ENCODE measurements at places on chromosomes 13 and 19.

GRCh38 chr13:108629181-108629752 lies at the start of gene MYO16:
Gene MYO16, plus strand, starts transcription at chr13:108629611. Its CDS starts 234 bp downstream, at chr13:108629845.
- no peak for DNase-seq

- no peak for DNase-seq
These were observed 576.5 kb upstream of the SLITRK5 start for GRCh38 chr13:87094646-87095045.

GRCh38 chr13:30957258-30957943 lies 24.9 kb downstream of the TEX26 start:
- DNase-seq, result no peak

DNA sequence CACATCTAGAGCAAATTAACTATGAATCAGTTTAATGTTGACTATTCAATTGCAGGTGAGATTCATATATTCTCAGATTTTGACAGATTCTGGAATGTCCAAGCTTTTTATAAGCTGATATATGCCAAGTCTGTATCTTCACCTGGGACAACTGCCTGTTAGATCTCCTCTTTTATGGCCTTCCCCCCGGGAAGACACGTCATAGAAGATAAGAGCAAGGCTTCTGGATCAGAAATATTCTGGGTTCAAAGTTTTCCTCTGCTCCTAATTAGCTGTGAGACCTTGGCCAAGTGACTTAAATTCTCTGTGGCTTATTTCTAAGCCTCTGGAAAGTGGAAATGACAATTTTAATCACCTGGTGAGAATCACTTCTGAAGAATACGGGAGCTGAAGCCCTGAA lies 187.5 kb downstream of the OXGR1 start:
- no peak for DNase-seq

DNA sequence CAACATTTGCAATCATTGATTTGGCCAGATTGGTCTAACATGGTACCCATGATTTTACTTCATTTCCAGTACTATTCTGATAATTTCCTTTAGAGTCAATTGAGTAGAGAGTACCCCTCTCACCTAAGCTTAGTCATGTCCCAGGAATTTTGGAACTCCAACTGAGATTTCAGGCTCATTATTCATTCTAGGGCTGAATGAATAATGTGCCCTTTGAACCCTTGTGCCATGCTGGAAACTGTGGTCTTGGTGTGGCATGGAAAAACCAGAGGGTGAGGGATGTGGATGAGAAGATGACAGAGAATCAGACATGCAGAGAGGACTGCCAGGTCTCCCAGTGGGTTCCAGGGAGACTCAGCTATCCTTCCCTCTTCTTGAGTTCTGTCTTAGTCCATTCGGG lies 30.2 kb downstream of the ITM2B start:
- DNase-seq, result no peak

DNA sequence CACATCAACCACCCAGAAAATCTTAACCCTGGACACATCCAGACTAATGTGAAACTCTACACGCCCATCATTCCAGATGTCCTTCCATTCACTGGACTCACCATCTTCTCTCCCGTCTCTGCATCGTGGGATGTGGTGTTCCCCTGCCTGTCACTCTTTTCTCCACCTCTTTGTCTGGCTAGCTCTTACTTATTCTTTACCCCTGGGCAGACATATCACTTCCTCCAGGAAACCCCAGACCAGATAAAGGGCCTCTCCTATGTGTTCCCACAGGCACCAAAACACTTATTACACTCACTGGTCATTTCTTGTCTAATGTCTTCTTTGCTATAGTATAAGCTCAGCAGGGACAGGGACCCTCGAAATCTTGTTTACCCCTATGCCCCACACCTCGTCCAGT lies 109.3 kb upstream of the IPO5 start:
- DNase-seq, result no peak

DNA sequence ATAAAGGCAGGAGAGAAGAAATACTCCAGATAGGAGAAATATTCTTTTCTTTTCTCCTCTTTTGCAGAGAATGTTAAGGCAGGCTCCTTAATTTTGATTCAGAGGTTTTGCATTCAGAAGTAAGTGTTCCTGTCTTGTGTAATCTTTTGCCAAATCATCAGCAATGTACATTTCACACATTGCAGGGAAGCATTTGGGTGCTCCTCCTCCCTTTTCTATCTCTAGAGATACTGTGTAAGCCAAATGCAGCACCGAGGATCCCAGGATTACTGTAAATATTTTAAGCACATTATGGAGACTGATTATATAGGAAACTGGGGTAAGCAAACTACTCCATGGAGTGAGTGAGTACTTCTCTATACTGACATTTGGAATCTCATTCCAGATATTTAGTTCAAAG lies 7.2 kb downstream of the ATP8A2 start:
- no peak for DNase-seq

DNA sequence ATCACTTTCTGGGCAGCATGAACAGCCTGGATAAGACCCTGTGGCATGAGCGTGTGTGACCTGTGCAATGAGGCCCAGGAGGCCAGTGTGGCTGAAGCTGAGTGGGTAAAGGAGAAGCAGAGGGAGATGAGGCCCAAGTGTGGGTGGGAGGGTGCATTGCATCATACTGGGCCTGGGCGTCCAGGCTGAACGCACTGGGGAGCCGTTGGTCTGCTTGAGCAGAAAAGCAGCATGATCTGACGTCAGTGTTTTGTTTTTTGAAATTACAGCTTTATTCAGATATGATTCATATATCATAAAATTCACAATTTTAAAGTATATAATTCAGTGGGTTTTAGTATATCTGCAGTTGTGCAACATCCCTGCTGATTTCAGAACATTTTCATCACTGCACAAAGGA lies 409.7 kb downstream of the HS6ST3 start:
- no peak for DNase-seq

DNA sequence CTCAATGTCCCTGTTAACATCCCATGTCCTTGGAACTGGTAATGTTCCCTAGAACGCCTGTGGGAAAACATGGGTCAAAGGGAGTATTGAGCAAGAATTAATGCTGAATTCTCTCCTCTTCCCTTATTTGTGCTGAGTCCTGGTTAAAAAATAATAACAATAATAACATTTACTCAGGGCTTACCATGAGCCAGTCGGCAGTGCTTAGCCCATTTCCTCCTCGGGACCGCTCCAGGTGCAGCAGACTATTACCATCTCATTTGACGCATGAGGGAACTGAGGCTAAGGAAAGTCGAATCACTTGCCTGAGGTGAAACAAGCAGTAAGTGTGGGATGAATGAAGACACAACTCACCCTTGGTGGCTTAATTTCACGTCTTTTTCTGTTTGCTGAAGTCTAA lies 33.6 kb upstream of the SLC15A1 start:
- no peak for DNase-seq

- no peak for DNase-seq
These were observed at the start of gene DGKH for GRCh38 chr13:42048342-42048683. Gene DGKH, plus strand, starts transcription at chr13:42048648. Its CDS starts 126 bp downstream, at chr13:42048774.

DNA sequence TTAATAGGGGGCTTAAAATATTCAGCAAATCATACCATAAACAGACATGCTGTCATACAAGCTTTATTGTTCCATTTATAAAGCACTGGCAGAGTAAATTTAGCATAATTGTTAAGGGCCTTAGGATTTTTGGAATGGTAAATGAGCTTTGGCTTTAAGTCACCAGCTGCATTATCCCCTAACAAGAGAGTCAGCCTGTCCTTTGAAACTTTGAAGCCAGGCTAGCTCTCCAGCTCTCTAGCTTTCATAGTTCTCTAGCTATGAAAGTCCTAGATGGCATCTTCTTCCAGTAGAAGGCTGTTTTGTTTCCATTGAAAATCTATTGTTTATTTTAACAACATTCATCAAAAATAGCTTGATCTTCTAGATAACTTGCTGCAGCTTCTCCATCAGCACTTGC lies 420.8 kb upstream of the GPC6 start:
- no peak for DNase-seq

GRCh38 chr19:56252699-56253422 lies 19.7 kb upstream of the EDDM13 start:
- peak; percentile 80 for DNase-seq

GRCh38 chr13:76795701-76796695 lies 90.2 kb downstream of the KCTD12 start:
- no peak for DNase-seq

DNA sequence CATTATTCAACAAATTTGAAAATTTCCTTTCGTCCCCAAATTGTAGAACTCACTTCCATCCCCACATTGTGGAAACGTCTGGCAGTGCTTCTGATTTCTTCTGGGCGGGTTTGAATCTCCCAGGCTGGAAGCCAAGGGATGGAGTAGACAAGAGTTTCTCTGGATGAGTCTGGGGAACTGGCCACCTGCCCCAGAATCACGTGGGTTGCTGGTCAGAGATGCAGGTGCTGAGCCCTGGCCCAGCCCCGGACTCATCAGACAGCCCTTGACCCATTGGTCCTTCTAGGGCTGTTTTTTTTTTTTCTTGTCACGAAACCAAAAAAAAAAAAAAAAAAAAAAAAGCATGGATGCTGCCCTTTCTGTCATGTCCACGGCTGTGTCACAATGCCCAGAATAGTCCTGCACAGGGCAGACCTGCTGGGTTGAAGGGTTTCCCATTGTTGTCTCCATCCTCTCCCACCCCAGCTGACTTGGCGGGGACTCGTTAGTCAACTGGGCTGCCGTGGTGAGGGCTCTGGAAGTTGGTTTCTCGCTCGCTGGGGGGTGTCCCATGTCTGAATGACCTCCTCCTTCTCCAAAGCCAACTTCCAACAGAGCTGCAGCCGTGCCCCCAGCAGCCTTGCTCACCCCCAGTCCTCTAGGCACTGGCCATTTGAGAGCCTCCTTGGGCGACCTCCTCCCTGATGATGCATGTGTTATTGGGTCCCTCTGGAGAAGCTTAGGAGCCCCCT lies 12.8 kb downstream of the CHST8 start:
- no peak for DNase-seq

DNA sequence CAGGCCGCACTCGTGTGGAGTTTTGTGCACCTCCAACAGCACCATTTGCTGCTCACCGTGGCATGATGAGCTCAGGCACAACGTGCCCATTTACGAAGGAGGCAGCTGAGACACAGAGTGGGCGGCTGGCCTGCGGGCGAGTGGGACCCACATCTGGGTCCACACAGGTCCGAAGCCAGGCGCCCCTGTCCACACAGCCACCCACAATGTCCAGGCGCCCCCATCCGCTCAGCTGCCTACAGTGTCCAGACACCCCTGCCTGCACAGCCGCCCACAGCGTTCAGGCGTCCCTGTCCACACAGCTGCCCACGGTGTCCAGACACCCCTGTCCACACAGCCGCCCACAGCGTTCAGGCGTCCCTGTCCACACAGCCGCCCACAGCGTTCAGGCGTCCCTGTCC lies 42.5 kb upstream of the F7 start:
- peak; percentile 20 for DNase-seq

GRCh38 chr13:35460061-35460460 lies 16.4 kb downstream of the MAB21L1 start:
- DNase-seq, result no peak

GRCh38 chr19:853014-853585 lies 997 bp downstream of the ELANE start:
- no peak for DNase-seq

DNA sequence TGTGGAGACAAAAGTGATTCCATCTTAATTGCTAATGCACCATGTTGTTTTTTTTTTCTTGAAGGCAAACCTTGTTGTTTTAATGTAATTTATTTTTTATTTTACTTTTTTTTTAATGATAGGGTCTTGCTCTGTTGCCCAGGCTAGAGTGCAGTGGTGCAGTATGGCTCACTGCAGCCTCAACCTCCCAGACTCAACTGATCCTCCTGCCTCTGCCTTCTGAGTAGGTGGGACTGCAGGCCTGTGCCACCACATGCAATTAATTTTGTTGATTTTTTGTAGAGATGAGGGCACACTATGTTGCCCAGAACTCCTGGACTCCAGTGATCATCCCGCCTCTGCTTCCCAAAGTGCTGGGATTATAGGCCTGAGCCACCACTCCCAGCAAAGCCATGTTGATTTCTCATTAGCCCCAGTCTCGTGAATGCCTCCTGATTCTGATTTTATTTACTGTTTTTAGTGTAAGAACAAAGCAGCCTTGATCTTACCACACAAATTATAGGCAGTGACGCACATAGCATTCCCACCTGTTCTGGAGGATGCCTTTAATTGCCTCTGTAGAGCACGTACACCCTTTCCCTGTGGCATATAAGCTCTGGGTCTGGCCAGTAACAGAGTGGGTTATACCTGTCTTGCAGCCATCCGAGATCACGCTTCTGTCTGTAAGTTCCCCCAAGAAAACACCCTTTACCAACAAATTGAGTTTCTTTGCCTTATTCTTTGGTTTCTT lies 150.4 kb downstream of the GGACT start:
- DNase-seq, result no peak

DNA sequence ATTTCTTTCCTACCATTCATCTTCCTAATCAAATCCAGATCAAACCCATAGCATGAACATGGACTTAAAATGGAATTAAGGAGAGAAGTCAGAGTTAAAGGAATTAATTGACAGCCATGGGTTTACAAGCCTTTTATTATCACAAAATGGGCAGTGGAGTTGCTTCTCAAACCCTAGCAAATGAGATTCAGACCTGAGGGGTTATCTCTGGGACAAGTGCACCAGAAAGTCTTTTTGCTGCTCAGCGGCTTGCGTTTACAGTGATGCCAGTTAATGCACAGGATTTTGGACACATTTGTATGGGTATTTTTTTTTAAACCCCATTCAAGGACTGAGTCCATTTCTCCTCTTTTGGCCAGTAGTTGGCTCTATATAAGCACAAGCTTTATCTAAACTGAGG lies 503.0 kb downstream of the EFNB2 start:
- no peak for DNase-seq

DNA sequence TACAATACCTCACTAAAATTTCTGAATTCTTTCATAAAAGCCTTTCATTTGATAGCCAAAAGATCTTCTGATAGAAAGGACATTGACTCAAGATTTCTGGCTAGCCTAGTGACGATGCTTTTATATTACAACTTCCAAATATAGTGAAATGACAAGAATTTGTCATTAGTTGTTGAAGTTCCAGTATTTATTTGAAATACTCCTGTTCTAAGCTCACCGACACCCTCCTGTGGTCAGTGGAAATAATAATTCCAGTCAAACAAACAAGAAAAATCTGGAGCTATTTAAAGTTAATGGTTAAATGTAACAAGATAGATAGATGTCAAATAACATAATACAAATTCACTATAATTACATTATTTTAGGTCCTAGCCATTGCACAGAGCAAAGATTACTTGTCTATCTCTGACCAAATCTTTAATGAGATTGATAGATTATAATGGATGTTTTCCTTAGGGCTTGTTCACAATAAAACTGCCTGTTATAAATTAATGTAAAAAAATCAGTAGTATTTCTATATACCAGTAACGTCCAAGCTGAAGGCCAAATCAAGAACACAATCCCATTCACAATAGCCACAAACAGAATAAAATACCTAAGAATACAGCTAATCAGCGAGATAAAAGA lies 195.5 kb downstream of the RGCC start:
- DNase-seq, result no peak

Data from left ventricle myocardium superior (tissue), 1 donor.